Upper lobe of left lung (tissue), 6 donors: ENCODE measurements at places on chromosomes 6 and 20. TPM values are rescaled to one million over a fixed set of nuclear protein-coding genes. Genes with fewer than 3 reads are reported as not detected.

Gene GINM1
- 40.3 TPM for total RNA-seq

Gene PEDS1
- 59.3 TPM for total RNA-seq

Gene SUPT3H
- total RNA-seq: 9.6 TPM

Gene HTR1B
- total RNA-seq: 0.57 TPM

GRCh38 chr20:9491324-9491723, 23.1 kb upstream of the LAMP5 start:
- H3K27ac ChIP-seq: no peak overlapping the region
- DNase-seq: no peak
- H3K4me3 ChIP-seq: no peak overlapping the region

GRCh38 chr6:155968921-155969320, 513.3 kb upstream of the NOX3 start:
- no peaks in the 10 kb centered on the region for H3K27me3 ChIP-seq
- H3K27ac ChIP-seq: no peak overlapping the region
- no peak overlapping the region for H3K4me3 ChIP-seq
- no peaks in the 10 kb centered on the region for H3K4me1 ChIP-seq

DNA sequence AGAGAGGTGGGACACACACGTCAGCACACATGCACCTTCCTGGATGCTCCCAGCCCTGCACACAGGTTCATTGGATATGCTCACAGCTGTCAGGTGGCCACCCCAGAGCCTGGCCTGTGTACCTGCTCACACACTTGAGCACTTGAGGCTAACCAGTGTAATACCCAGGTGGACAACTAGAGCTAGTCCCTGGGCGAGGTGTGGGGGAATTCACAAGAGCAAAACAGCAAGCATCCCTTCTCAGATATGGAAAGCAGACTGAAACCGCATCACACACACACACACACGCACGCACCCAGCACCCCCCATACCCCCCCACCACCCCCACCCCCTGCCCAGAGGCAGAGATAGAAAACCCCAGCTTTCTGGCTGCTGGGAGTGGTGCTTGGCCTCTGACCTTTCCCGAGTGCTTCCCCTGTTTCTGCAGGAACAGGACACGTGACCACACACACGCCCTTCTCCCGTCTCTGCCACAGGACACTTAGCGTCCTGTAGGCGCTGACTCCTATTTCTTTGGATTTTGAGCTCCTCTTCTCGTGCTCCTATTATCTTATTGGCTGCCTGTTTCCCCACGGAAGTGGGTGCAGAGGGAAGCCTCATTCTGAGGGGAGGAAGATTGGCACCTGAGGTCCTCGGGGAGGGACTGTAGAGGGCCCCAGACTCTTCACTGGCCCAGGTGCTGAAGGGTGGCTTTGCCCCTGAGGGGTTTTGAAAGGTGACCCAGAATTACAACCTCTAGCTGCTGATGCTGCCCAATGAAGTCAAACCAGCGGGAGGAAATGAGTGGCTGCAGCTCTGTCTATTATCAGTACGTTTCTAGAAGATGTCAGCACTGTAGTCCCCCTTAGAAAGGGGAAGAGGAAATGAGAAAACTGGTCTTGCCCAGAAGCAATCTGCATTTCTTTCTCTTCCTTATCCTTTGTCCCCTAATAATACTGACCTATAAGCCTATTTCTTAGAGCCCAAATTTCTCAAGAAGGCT, 65.8 kb downstream of the SYTL3 start:
- DNase-seq: peak; percentile 47
- H3K36me3 ChIP-seq: no peaks in the 10 kb centered on the region
- peak overlapping the region; percentile 22 for H3K27ac ChIP-seq
- peaks cover 4% of the 10 kb centered on the region for H3K4me1 ChIP-seq
- H3K27me3 ChIP-seq: no peaks in the 10 kb centered on the region
- no peak overlapping the region for H3K4me3 ChIP-seq
